ENCODE measurements at places on chromosomes 5 and 9.

GRCh38 chr5:107290780-107291398 lies 379.8 kb downstream of the EFNA5 start:
- H3K4me1 ChIP-seq, result peaks cover 15% of the 10 kb centered on the region
- DNase-seq, result no peak
- H3K4me3 ChIP-seq, result no peak overlapping the region
- no peak overlapping the region for H3K27ac ChIP-seq
- no peaks in the 10 kb centered on the region for H3K36me3 ChIP-seq

DNA sequence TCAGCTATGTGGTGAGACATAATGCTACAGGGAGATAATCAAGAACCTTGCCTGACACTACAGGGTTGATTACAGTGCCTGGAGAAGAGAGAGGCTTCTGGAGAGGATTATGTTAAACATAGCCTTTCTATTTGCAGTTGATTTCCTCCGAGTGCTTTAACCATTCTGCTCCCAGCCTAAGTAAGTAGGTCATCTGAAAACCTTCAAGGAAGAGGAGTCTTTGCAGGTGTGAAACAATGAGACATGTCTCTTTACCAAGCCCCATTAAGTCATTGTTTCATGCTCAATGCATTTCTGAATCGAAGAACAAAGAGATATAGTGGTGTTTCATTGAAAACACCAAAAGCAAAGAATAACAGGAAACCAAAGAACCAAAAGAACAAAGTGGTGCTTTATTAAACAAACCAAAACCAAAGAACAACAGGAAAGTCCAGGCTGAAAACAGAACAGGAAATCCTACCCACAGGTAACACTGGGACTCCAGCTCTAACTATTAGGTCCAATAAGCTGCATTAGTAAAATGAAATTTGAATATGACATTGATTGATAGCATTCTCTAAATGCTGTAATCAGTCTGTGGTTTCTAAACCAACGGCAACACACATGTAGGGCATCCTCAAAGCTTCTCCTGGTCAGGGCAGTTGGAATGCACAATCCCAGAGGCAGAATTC lies 113.3 kb upstream of the SPATA31D4 start:
- H3K4me3 ChIP-seq, result no peak overlapping the region
- peaks cover 16% of the 10 kb centered on the region for H3K4me1 ChIP-seq
- no peaks in the 10 kb centered on the region for H3K27me3 ChIP-seq
- H3K36me3 ChIP-seq, result no peaks in the 10 kb centered on the region
- no peak overlapping the region for H3K27ac ChIP-seq
- no peak for DNase-seq

GRCh38 chr9:99622679-99623078 lies 199.0 kb upstream of the NR4A3 start:
- no peak for DNase-seq
- no peak overlapping the region for H3K27ac ChIP-seq
- H3K27me3 ChIP-seq, result peaks cover 2% of the 10 kb centered on the region

- no peak overlapping the region for H3K27ac ChIP-seq
- no peak overlapping the region for H3K4me3 ChIP-seq
- DNase-seq, result no peak
- H3K4me1 ChIP-seq, result no peaks in the 10 kb centered on the region
- H3K27me3 ChIP-seq, result peaks cover 2% of the 10 kb centered on the region
- H3K36me3 ChIP-seq, result no peaks in the 10 kb centered on the region
These were observed 211.4 kb downstream of the DEPDC1B start for GRCh38 chr5:60488466-60489130.

GRCh38 chr5:111973961-111974360 lies 217.0 kb upstream of the NREP start:
- H3K4me1 ChIP-seq, result no peaks in the 10 kb centered on the region
- no peak overlapping the region for H3K4me3 ChIP-seq
- H3K27me3 ChIP-seq, result peaks cover 2% of the 10 kb centered on the region
- no peak overlapping the region for H3K27ac ChIP-seq

- H3K27me3 ChIP-seq, result no peaks in the 10 kb centered on the region
- DNase-seq, result no peak
- H3K27ac ChIP-seq, result no peak overlapping the region
- no peaks in the 10 kb centered on the region for H3K36me3 ChIP-seq
- H3K4me3 ChIP-seq, result no peak overlapping the region
These were observed 132.8 kb upstream of the PAPPA start for GRCh38 chr9:116020801-116021200.

DNA sequence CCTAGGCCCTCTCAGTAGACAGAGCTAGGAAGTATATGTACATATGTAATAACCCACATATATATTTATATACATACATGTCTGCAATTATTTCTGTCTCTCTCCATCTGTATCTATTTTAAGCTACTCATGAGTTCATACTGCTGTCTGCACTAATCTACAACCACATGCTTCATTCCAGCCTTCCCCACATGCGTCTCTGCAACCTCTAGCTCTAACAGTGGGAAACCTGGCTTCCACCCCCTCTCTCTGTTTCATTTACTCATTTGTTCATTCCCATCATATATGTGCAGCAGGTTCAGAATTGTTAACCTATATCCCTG lies 23.3 kb downstream of the DCANP1 start:
- no peak for DNase-seq
- no peak overlapping the region for H3K4me3 ChIP-seq
- no peak overlapping the region for H3K27ac ChIP-seq
- H3K36me3 ChIP-seq, result no peaks in the 10 kb centered on the region
- H3K27me3 ChIP-seq, result peaks cover 28% of the 10 kb centered on the region
- peaks cover 15% of the 10 kb centered on the region for H3K4me1 ChIP-seq

DNA sequence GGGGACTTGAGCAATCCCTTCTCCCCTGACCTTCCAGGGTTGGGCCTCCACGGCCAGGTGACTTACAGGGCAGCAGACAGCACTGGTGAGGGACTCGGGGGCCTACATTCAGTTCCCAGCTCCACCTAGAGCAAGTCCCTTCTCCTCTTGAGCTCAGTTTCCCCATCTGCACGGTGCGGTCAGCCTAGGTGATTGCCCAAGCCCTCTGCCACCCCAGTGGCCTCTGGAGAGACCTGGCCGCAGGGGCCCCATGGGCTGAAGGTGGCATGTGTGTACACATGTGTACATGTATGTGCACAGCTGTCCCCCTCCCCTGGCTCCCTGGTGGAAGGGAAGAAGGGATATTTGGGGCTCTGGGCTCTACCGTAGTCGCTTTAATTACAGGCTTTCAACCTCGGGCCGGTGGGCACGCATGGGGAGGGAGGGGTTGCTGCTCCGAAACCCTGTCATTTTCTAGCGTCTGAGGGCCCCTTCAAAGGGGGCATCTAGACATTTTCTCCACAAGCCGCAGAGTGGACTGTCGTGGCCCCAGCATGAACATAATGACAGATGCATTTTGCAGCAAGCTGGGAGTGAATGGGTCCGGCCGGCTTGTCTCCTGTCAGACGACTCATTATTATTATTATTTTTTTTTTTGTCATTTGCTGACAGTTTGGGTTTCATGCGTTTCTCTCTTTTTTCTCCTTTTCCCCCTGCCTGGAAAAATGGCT lies 44.0 kb downstream of the ASS1 start:
- H3K27me3 ChIP-seq, result peaks cover 10% of the 10 kb centered on the region
- H3K36me3 ChIP-seq, result no peaks in the 10 kb centered on the region
- no peak for DNase-seq
- H3K4me1 ChIP-seq, result no peaks in the 10 kb centered on the region
